Right forelimb (tissue), 1 donor: ENCODE measurements at places on chromosomes 5 and 9.

DNA sequence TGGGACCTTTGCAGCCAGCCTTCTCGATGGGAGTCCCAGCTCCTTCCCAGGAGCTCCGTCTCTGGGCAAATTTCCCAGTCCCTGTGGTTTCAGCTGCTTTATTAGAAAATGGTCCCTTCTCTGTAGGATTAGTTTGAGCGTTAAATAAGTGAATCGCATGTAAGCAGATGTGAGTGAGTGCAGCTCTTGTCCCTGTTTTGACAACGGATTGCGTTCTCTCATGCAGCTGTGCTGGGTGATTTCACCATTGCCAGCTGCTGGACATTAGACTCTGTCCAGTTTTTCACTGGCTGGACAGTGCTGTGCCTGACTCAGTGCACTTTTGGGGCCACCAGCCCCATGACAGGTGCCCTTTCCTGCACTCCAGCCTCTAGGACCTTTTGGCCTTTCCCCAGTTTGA lies 11.6 kb upstream of the CEL start:
- no peak for DNase-seq

GRCh38 chr5:141665995-141666940 lies 15.1 kb upstream of the FCHSD1 start:
- DNase-seq = no peak

- peak; percentile 42 for DNase-seq
These were observed 323.5 kb downstream of the LRRC70 start for GRCh38 chr5:62902126-62902525.

DNA sequence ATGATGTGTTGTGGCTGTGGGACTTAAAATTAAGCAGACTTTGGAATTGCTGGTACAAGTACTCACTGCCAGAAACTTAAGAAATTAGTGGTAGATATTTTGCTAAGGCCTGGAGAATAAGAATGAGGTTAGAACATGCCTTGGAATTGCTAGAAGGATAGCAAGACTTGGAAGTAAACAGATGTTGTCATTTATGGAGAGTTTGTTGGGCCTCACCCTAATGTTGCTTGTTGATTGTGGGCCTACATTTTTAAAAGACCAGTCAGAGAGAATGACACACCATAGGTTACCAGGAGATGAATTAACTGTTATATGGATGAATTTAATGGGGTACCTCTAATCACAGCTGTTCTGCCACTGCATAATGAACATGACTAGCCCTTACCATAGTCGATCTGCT lies 120.1 kb upstream of the GAS1 start:
- DNase-seq = no peak

DNA sequence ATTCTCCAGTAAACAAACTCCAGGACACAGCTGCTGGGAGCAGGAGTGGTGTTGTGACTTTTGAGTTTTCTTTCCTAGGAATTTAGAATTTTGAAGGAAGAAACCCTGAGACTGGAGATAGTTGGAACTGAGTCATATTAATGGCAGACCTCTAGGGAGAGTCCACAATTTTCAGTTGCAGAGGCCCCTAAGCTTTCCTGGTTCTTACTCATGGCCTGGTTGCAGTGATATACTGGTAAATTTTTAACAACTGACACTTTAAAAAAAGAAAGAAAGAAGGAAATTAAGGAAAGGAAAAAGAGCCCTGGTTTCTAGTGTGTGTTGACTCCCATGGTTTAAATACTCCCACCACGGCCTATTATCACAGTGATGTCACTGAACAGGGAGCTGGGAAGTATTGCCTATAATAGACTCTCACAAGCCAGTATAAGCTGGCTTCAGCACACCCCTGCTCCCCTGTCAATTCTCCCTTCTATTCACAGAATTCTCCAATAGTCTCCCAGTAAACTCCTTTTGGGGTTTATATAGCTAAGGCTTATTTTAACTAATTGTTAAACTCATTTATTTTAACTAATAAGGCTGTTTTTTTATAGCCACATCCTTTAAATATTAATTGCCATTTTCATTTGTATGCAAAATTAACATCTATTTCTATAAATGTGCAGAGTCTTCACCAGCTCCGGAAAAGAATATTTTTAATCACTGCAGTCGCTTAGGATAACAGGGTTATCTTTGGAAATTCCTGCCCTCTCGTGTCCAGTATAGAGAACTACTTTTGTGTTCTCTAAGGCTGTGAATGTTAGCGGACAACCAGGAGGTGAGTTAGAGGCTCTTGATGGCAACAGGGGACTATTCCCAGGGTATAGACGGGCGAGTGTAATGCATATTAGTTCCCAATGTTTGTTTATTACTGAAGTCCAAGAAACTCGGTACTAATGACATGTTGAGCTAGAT lies 59.7 kb downstream of the GGTA1 start:
- DNase-seq = no peak

DNA sequence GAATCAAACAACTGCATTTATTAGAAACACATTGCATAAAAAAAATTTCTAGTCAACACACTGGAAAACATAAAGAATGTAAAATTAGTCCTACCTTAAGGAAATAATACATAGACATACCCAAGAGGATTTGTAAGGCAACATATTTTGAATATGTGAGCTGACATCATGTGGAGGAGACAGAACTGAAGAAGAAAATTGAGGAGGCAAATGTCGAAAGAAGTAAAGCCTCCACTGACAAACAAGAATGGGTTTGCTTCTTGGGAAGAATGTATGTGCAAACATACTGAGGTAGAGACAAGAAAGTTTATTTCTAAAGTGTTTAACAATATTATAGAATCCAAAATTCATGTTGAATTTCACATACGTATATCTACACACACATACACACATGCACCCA lies 363.0 kb upstream of the PDE4D start:
- DNase-seq = no peak
